ENCODE measurements at places on chromosomes 6 and 20.

DNA sequence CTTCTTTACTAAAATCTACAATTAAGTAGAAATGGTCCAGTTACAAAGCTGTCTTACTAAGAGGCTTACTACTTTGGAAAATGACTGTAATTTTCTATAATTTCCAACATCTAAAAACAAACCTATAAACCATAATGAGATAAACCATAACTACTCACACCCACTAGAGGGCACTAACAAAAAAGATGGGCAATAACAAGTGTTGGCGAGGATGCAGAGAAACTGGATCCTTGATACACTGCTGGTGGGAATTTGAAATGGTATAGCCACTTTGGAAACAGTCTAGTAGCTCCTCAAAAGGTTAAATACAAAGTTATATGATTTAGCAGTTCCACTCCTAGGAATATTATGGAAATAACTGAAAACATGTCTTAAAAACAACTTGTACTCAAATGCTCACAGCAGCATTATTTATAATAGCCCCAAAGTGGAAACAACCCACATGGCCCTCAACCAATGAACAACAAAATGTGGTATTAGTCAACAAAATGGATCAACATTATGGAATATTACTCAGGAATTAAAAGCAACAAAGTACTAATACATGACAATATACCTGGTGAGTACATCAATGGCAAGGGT, 50.6 kb downstream of the GJA10 start:
- DNase-seq: peak; percentile 9

DNA sequence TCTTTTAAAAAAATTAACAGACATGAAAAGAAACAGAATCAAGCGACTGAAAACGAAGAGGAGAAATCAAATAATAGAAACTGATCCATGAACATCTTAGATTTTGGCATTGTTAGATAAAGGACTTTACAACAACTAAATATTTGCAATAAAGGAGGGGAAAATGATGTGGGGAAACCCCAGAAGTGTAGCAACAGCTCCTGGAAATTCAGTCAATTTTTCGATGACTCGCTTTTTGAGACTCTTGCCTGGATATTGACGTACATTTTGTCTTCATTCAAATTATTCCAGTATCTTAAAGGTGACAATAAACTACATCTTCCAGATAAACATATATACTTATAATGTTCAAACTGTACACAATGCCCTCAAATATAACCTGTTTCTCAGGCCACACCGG, 44.1 kb downstream of the ADGB start:
- no peak for DNase-seq

DNA sequence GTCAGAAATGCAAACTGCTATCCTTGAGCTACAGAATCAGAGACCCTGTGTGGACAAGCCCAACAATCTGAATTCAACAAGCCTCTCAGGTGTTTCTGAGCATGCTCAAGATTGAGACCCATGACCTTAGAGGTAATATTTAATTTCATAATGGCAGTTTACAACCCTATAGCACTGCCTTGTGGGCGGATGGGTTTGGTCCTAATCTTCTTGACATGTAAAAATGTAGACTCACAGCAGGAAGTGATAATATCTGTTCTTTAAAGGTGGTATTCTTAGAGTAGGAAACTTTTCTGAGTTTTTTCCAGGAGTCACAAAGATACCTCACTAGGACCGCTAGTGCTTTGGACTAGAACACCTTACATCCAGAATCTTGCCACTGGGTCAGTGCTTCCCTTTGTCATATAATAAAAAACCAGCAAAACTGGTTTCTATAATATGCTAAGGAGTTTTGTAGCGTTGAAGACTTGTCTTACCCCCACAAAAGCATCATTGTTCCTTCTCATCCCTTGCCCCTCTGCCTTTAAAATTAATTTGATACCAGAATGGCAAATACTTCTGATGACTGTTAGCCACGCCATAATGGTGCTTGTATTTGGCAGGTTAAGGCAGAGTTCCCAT, 52.6 kb downstream of the E2F3 start:
- DNase-seq: no peak

DNA sequence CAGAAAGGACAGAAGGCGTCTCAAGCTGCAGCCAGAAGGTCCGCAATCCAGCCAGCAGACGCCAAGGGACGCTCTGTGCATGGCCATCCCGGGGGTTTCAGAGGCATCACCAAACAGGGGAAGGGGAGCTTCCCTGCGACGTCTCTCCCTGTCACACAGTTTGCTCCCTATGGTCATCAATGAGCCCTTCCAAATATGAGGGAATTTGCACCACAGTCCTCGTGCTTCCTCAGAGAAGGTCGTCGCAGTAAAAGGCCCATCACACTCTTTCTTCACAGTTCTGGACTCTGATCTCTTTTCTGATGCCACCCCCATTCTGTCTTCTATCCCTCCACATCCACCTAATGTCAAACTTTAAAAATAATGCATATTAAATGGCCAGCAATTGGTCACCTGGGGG, 10.2 kb upstream of the FOXC1 start:
- no peak for DNase-seq

DNA sequence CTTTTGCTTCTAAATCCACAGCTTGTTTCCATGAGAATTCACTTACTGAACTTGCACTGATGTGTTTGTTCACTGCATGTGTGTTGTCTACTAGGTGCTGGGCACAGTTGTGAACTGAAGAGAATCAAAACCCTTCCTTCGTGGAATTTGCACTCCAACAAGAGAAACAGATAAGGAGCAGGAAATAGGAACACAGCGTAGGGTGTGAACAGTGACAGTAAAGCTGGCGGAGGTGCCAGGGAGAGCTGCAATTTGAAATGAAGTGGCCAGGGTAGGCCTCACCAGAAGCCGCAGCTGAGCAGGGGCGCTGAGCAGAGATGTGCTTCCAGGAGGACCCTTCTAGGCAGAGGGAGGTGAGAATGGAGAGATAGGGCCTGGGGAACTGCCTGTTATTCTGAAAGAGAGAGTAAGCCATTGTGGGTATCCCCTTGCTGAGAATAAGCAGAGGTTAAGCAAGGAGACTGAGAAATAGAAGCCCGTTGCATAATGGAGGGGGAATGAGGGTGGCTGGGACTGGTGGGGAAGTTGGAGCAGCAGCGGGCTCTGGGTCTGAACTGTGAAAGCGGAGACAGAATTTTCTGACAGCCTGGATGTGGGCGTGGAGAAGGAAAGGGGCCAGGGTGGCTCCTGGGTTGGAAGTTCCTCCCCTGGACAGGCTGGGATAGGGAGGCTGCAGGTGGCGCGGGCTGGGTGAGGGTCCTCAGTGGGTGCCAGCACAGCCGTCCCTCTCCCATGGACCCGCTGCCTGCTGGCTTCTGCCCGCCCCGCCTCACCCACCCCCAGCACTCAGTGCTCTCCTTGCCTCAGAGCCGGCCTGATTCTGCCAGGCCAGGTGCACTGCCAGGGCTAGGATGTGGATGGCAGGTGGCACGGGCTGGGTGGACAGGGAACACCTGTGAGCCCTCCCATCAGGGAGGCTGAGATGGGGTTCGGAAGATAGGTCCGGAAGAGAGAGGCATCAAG, 114.7 kb upstream of the AFDN start:
- DNase-seq: no peak

GRCh38 chr20:1533059-1533458, 24.4 kb downstream of the SIRPD start:
- no peak for DNase-seq

DNA sequence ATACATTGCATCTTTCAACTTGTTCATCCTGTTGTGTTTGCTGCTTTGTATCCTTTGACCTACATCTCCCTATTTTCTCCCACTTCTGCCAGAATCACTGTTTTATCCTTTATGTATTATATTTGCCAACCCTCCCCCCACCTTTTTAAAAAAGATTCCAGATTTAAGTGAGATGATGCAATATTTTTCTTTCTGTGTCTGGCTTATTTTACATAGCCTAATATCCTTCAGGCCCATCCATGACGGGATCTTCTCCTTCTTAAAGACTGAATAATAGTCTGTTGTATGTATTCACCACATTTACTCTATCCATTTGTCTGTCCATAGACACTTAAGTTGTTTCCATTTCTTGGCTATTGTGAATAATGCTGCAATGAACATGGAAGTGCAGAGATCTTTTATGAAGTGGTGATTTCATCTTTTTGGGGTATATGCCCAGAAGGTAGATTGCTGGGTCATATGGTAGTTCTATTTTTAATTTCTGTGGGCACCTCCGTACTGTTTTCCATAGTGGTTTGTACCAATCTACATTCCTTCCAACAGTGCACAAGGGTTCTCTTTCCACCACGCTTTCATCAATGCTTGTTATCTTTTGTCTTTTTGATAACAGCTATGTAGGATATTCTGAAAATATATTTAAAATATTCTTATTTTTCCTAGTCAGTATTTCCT, 181.0 kb downstream of the CDKAL1 start:
- DNase-seq: no peak

- no peak for DNase-seq
Measured at GRCh38 chr20:4153661-4154238, 138.4 kb upstream of the RNF24 start.

DNA sequence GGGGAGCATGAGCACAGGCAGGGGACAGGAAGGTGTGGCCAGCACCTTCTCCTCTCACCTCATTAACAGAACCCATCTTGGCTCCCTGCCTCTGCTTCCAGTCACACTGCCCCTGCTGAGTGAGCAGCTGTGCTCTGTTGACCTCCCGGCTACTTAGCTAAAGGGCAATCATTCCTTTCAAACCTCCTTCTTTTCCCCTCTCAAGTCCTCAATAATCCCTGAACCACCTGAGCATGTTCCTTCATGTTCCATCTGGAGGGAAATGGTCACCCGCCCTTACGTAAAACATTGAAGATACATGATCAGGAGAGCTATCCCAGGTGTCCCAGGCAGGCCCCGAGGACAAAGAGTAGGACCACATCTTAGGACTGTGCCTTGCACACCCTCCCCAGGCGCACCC, 21.7 kb upstream of the MRPS10 start:
- DNase-seq: no peak

DNA sequence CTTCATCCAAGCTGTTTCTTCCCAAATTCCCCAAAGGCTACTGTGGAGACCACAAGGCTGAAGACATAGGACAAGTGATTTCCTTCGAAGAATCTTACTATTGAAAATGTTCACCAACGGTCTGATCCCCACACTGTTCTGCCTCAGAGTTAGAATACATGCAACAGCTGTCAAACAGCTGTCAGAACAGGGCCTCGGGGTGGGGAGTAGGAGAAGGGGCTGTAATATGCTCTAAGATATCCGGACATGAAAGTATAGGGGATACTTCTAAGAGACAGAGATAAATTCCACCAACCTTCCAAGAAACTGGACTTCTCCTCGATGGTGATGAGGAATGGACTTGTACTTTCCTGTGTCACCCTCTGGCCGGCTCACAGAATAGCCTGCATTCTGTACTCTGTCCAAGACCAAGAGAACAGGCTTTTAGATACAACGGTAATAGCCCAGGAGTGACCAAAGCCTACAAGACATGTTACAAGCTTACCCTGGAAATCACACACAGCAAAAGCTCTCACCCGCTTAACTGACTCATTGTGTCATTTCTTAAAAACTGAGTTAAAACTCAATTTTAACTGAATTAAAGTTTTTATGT, 69.2 kb upstream of the PTGIS start:
- no peak for DNase-seq

DNA sequence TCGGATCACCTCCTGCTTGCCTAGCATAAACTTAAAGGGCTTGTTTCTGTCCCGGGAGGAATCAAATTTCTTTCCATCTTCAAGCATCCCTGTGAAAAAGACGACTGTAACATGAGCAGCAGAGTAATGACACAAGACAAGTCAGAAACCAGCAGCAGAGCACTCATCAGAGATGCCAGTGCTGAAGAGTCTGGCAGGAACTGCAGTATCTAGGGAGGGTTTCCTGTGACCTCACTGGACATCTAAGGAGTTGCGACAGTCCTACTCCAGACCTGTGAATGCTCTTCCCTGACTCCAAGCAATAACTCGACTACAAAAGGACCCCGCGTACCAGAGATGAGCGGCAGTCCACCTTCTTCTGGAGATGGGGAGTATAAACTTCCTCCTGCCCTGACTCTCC, 17.3 kb downstream of the FKBP1A start:
- DNase-seq: no peak

DNA sequence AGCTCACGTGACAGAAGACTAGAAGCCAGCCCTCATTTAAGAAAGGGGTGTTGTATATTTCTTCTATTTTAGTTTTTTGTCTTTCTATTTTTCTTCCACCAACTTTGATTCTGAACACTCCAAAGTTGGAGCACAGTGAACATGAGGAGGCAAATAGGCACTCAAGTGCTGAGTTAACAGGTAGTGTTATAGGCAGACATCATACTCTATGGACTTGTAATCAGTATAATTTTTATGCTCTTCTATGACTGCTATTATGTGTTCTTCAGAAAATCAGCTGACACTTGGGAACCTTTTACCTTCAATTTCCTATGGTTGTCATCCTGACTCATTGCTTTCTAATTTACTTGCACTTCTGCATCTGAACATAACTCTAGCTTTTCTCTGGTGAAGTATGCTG, 396.3 kb upstream of the EYS start:
- DNase-seq: no peak

GRCh38 chr6:23826572-23826971, 299.4 kb upstream of the NRSN1 start:
- DNase-seq: no peak

GRCh38 chr6:39997101-39997635, 62.9 kb upstream of the MOCS1 start:
- DNase-seq: no peak

All from SW480 (cell line).